GM23248 (cell line): ENCODE measurements at places on chromosomes 4 and X.

DNA sequence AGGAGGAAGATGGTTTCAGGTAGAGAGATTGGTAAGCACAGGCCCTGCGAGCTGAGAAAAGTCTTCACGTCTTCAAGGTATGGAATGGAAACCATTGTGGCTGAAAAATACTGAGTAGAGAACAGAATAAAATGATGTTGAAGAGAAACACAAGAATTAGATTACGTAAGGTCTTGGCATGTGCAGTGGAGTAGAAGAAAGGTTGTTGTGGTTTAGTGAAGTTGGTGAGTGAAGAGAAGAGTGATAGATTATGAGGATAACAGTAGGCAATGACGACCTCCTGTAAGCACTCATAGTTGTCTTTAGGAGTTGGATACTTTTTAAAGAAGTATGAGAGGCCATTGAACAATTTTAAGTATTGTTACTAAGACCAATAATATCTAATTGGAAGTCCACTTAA is 642.6 kb downstream of the PCDH7 start:
- no peak for DNase-seq

DNA sequence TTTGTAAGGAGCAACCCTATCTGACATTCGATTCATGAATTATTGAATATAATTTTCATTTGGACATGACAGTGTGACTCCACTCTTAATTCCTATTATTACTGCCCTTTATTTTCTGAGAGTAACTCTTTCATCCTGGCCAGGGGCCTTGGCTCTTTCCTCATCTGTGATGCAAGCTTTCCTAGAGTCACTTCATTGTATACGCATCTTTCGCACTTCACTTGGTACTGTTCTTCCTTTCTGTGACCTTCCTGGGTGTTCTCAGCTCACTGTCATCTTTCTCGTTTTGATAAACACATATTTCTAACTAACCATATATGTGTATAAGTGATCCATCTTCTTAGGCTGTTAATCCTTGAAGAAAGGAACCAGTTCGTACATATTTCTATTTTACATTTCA is 160.3 kb downstream of the PDGFC start:
- DNase-seq = no peak

GRCh38 chrX:3521396-3521795 is 174.9 kb upstream of the MXRA5 start:
- peak; percentile 45 for DNase-seq

GRCh38 chr4:82430964-82431745 is 765 bp downstream of the ENOPH1 start:
- DNase-seq = peak; percentile 60

- DNase-seq = no peak
Observed at GRCh38 chr4:136909626-136910025, 622.7 kb downstream of the PCDH18 start.

DNA sequence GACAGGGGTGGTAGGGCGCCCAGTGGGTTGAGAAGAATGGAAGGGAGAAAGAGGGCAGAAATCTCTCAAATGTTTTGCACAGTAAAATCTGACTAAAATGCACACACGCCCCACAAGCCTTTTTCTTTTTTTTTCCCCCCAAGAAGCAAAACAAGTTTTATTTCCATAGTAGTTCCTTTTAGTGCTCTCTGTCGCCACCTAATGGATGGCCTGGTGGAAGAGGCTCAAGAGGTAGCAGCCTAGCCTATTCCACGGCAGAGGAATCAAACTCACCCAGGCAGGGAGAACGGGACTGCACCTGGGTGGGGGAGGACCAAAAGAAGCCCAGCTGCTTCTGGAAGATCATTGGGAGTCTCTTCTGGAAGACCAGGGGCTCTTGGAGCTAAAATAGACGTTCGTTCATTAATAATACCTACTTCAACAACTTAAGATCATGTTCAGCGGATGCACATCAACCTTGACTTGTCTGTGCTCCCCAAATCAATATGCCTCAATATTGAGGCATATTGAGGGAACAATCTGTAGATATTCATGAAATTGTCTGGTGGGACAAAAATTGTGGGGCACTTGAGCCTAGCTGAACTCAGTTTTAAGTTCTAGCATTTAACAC is 31.6 kb upstream of the IRAK1 start:
- DNase-seq = peak; percentile 67

GRCh38 chr4:121740796-121741409 is 24.1 kb downstream of the SMIM43 start:
- no peak for DNase-seq

GRCh38 chrX:41350976-41351569 is 17.1 kb downstream of the DDX3X start:
- peak; percentile 22 for DNase-seq

DNA sequence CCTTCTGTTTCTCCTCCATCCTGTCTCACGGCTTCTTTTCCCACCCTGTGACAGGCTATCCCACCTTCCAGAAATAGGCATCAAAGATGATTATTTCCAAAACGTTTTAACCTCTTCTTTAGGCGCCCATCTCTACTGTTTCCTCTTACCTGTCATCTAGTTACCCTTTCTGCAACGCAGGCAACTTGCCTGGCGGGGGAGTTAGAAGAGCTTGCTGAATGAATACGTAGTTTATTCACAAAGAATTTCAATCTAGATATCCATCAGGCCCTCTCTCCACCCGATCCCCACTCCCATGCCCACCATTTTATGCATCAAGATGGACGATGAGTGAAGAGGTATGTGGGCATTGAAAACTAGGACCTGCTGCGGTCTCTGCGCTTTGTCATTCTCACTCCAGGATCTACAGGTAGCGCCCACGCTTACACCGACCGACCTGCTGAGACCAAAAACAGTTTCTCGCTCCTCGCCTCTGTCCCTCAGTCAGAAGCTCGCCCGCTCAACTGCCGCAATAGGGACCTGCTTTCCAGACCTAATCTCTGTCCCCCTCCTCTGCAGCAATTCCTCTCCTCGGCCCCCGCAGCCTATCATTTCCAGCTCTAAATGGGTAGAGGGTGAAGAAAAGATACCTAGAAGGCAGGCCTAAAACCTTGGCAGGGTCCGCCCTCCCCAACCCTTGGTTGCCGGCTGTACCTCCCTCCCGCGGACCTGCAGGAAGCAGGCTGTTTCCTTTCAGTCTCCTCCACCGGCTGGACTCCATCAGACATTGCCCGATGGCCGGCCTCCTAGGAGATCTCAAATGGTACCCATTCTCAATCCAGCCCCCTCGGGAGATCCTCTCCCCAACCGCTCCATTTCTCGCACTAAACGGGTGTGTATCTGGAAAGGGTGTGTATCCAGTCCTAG is 624 bp downstream of the BEX5 start:
- peak; percentile 8 for DNase-seq

DNA sequence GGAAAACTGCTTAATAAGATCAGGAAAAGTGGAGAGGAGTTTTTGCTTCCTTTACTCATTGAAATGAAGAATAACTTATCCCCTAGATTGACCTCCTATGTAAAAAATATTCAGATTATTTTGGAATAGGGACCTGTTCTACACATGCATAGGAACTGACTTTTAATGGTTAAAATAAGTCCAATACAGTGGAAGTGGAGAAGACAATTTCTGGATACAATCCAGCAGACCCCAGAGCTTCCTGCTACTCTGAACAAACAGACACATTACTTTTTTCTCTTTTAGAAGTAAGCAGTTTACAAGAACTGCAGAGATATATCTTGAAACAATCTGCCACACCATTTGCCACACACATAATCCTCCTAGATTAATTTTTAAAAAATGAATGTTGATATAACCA is 129.7 kb downstream of the PPA2 start:
- DNase-seq = no peak

DNA sequence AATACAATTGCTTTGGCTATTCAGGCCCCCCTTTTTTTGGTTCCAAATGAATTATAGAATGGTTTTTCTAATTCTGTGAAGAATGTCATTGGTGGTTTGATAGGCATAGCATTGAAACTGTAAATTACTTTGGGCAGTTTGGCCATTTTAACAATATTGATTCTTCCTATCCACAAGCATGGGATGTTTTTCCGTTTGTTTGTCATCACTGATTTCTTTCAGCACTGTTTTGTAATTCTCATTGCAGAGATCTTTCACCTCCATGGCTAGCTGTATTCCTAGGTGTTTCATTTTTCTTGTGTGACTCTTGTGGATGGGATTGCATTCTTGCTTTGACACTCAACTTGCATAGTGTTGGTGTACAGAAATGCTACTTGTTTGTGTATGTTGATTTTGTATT is 33.0 kb downstream of the ADH6 start:
- DNase-seq = no peak

- DNase-seq = no peak
Observed at GRCh38 chrX:10168226-10168625, 11.5 kb downstream of the CLCN4 start.

DNA sequence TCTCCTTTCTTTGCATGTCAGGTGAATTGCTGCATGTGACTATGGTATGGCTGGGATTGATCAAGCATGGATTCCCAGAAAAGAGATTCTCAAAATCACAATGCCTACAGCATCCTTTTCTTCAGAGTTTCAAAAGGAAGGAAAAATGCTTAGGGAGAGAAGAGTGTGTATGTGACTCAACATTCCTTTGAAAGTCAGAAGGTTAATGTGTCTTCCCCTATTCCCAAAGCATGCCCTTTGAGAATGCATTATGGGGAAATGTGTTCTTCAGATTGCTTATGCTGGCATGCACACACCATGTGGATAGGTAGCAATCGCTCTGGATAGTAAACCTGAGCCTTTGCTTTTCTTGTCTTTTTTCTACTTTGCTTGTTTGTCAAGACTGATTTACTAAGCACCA is 78.5 kb downstream of the ELOVL6 start:
- peak; percentile 68 for DNase-seq

- DNase-seq = no peak
Observed at GRCh38 chr4:107693132-107693531, 26.9 kb downstream of the PAPSS1 start.

GRCh38 chr4:39698424-39699009 is 581 bp downstream of the UBE2K start:
- DNase-seq = peak; percentile 61

GRCh38 chr4:159765382-159765781 is 662.5 kb downstream of the RAPGEF2 start:
- DNase-seq = peak; percentile 0

GRCh38 chr4:77501851-77502250 is 103.8 kb upstream of the CXCL13 start:
- DNase-seq = no peak

GRCh38 chr4:169437299-169438047 is 166.7 kb upstream of the SH3RF1 start:
- DNase-seq = no peak
